Activated T-helper 9 cell treated with anti-CD3 and anti-CD28 coated beads, Interleukin-2, amount 50 U/mL, for 16 hours (primary cell): ENCODE measurements at places on chromosomes 7 and 10.
A peak's percentile ranks its signal among the peaks of the same experiment; 100 is the strongest.

- DNase-seq = no peak
These were observed 31.0 kb downstream of the CDCA7L start for GRCh38 chr7:21914671-21915070.

DNA sequence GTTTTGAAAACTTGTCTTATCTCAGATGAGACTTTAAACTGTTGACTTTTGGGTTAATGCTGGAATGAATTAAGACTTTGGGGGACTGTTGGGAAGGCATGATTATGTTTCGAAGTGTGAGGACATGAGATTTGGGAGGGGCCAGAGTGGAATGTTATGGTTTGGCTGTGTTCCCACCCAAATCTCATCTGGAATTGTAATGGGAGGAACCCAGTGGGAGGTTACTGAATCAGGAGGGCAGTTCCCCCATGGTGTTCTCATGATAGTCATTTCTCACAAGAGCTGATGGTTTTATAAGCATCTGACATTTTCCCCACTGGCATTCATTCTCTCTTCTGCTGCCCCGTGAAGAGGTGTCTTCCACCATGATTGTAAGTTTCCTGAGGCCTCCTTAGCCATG is 13.8 kb upstream of the POT1 start:
- no peak for DNase-seq

DNA sequence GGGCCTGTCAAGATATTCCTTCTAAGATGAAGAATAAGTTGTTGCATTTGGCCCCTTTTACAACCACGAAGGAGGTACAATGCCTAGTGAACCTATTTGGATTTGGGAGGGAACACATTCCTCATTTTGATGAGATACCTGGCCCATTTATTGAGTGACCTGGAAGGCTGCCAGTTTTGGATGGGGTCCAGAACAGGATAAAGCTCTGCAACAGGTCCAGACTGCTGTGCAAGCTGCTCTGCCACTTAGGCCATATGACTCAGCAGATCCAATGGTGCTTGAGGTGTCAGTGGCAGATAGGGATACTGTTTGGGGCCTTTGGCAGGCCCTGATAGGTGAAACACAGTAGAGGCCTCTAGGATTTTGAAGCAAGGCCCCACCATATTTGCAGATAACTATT is 704.6 kb downstream of the CCSER2 start:
- no peak for DNase-seq

GRCh38 chr7:22872096-22872807 is 49.6 kb upstream of the TOMM7 start:
- no peak for DNase-seq

DNA sequence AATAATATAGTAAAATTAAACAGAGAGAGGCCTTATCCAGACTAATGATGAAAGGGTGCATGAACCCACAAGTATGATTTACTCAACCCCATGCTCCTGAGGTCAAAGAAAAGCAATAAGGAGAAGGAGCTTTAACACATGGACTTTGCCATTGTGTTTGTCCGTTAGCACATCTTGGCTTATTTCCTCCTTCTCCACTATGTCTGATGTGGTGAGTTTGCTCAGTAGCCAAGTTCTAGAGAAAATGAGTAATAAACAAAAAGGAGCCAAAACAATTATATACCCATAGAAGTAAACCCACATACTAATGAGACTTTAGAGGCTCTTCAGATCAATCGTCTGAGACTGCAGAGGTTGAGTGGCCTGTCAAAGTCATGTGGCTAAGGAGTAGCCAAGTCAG is 26.1 kb upstream of the ADD3 start:
- DNase-seq = no peak

GRCh38 chr10:31319602-31320549 is 860 bp downstream of the ZEB1 start:
- DNase-seq = peak; percentile 35

DNA sequence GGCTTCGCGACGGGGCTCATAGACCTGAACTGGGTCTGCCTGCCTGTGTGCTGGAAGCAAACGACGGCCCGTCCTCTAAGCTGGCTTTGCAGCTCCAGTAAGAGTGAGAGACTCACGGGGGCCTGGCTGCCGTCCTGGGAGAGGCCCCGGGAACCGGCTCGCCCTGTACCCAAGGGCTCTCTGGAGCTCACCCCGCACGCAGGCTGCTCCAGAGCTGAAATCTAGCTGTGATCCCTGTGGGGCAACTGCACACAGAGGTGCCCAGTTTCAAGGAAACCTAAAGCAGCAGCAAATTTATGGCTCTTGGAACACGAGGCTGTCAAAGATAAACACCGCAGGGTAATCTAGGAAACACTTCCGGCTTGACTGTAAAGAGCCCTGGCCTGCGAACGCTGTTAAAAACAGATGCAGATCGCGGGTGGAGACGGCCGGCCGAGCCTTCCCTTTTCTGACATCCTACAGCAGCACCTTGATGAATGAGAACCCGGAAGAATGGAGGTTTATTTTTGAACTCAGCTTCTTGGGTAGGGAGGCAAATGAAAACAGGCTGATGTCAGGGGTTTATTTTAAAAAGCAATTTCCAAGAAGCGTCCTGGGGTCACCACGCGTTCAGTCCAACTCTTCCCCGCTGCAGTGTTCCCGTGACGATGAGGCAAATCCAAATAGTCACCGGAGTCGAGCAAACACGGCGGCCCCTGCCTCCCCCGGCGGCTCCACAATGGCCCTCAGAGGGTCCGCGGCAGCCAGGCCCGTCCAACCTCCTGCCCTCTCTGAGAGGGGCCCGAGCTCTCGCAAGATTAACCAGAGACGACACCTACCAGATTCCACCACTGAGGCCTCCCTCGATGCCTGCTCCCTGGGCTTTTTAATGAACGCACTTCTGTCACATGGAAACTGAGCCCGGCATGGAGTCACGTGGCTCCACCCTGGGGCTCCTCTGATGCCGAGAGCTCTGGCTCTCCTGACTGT is 29.6 kb downstream of the AMZ1 start:
- no peak for DNase-seq

DNA sequence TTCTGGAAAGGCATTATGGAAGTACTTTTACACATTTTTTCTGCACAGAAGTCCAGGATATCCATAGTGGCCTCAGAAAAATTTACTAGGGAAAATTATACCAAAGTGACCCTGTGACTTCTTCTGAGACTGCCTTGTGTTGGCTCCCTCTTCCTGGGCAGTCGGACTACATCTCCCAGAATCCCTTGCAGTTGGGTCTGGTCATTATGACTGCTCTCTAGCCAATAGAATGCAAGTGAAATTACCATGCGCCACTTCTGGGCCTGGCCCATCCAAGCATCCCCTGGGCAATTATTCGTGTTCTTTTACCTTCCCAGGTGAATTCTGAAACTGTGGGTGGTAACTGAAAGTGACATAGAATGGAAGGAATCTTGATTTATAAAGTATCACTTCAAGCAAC is 430.9 kb downstream of the ACTR3B start:
- no peak for DNase-seq

DNA sequence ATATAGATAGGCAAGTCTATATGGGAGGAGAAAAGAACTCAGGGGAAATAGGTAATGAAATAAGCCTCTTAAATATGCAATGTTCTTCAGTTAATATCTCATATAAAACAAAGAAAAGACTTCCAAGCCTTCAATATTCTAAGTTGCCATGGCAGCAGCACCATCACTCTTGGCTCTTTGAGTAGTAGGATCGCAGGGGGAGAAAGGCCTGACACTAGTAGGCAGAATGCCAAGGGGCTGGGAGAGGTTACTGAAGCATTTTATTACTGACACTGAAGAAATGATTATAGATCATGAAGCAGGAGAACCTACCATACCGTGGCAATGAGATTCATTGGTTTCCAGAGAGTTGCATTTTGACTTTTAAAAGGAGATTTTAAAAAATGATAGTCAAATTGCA is 193.9 kb downstream of the NXPH1 start:
- DNase-seq = no peak

DNA sequence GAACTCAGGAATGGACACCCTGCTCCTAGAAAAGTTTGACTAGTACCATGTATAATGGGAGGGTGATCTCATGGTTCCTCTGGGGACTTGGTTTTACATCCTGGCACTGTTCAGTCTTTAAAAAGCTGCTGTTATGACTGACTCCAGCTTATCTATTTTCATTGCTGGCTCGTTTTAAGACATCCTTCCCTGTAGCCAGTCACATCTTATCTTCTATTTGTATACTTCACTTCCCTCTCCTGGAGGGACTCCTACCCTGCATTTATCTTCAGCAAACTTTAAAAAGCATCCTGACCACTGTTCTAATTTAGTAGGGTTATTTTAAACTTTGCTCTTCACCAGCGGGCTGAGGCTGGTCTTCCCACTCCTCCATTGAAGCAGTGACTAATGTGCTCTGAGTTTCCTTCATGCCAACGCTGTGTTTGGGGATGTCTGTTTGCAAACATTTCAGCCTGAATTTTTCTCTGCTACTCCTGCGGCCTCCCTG is 72.9 kb upstream of the ARMC3 start:
- no peak for DNase-seq

- no peak for DNase-seq
These were observed 23.1 kb upstream of the ITGA8 start for GRCh38 chr10:15742836-15743235.

DNA sequence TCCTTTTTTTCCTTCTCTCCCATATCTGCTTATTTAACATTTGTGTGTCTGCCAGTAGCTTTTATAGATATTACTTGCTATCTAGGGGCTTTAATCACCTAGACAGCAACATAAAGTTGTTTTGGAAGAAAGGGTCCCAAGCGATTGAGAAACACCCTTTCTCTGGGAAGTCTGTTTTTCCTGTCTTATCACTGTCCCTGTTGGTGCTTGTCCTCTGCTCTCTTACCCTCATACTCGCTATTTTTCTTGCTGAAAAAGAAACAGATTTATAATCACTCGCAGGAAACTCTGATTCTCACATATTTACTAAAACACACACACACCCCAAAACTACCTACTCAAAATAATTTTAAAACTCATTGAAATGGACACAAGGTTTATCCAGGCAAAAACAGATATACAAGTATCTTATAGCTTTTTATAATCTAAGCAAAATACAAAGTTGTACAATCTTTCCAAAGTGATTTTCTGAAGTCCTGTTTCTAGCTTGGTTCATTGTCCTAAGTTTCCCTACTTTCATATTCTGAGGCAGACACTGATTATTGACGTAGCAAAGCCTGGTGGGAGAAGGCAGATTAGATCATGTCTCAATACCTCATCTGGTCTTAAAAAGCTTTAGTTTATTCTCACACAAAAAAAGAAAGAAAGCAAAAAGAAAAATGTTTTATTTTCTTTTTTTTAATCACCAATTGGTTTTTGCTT is 157.3 kb downstream of the CACNA2D1 start:
- DNase-seq = no peak

- no peak for DNase-seq
These were observed 307.7 kb upstream of the NFE2L3 start for GRCh38 chr7:25844102-25844870.

DNA sequence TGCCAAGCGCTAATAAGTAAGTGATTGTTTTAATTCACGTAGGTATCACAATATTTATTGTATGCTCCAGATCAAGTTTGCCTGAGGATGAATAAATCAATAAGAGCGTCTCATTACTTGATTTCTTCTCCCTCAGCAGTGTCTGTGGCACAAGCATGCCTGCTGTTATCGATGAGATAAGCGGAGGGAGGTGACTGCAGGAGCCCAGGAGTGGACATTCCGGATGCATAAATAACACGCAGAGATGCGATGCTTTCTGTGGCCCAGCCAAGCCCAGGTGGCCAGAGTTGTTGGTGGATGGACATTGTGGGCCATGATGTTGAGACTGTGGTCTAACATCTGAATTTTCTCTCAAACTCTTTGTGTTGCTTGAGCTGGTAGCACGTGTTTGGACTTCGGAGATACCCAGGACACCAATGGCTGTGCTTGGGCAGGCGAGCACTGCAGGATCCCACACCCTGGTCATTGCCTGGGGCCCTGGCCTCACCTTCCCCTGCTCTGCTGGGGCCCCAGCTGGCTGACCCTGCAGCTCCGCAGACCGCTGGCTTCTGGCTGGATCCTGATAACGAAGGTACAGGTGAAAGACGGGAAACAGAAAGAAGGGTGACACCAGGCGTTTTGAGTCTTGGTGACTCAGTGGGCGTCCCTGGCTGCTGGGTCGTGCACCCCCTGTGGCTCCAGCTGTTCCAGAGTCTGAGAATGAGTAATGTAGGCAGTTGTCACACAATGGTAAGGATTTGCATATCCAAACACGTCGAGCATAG is 31.2 kb upstream of the MNX1 start:
- DNase-seq = no peak

GRCh38 chr10:89274928-89275327 is 23.4 kb upstream of the LIPA start:
- DNase-seq = no peak

DNA sequence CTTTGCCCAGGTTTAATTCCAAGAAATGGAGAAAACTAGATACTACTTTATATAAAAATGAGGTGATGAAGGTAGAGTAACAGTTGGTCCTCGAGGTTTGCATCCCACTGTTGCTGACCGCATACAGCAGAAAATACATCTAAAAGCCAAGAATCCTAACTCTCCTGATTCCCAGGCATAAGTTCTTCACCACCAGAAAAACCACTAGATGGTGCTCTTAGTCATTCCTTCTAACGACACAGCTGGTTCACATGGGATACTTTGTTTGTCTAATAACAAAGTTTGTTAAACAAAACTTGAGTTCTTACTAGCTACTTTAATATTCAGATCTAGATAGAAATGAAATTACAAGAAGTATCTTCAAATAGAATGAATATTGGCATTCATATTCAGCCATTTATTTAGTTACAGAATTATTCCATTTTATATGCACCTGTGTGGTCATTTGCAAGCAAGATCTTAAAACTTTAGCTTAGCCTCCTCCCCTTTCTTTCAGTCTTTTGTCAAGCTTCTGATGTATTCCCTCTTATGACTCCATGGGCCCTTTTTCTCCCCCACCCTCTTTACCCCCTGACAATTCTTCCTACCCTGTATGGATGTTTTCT is 54.1 kb upstream of the CYP26C1 start:
- DNase-seq = no peak

DNA sequence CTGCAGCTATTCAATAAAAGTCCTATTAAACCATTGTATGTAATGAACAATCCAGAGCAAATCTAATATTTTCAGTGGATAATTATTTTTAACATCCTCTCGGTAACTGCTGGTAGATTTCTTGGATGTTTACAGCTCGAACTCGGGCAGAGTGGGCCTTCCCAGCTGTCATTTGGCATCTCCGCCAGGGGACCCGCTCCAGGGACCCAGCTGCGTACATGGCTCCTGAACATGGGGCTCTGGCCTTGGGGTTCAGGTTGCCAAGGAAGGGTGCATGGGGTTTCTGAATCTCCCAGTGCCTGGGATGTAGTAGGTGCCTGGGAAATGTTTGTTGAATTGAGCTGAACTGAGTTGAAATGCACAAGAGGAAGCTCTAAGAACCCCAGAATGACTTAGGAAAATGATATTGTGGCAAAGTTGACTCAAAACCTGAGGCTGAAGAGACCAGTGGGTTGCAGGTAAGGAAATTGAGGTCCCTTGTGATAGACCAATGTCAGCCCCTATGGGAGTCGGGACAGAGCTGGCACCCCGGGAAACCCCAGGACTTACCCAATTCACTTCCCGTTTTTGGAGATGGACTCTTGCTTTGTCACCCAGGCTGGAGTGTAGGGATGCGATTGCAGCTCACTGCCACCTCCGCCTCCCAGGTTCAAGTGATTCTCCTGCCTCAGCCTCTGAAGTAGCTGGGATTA is 228.4 kb downstream of the CUX1 start:
- DNase-seq = no peak
